ENCODE measurements at places on chromosomes 12 and 14.

GRCh38 chr12:107632246-107632645 is 53.4 kb upstream of the PWP1 start:
- no peak for DNase-seq

DNA sequence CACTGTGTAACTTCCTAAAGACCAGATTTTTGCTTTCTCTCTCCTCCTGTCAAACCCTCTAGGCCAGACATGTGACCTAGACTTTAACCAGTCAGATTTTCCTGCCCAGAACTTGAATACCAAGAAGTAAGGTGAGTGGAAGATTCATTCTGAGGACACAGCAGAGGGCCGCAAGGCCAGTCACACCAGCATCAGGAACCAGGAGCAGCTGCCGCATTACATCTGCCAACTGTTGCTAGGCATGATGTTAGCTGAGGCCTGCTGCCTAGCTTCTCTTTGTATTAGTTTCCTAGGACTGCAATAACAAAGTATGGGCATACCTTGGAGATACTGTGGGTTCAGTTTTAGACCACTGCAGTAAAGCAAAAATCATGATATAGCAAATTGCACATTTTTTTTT is 101.9 kb upstream of the BMP4 start:
- DNase-seq, result no peak

DNA sequence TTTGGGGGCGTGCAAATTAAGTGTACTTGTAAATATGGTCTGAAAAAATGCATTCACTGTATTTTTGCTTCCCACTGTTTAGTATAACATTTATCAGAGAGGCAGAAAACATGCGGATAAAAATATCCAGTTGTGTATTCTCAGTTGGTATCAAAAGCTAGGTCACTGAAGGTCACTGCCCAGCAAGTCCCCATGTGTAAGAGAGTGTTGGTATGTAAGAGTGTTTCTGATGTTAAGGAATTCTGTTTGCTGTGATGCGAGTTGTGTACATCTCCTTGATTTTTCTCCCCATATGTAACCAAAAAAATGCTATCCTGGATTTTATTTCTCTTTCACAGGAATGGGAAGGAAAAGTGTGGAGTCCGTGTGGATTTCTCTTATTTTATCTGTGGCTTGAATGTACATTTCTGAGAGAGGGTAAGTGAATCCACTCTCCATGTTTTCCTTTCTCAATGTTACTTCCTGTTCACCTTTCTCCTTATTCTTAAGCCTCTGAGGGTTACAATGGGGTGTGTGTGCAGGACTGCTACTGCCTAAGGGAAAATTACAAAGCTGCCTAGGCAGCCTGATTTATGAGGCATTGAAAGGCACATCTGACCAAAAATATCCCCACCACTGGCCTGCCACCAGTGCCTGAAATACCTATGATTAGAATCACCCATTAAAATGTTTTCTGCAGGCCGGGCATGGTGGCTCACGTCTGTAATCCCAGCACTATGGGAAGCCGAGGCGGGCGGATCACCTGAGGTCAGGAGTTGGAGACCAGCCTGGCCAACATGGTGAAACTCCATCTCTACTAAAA is 97.9 kb upstream of the USP44 start:
- no peak for DNase-seq

- no peak for DNase-seq
These were observed 38.8 kb upstream of the EML1 start for GRCh38 chr14:99754141-99755067.

GRCh38 chr12:88993651-88994050 is 358.6 kb downstream of the DUSP6 start:
- peak; percentile 29 for DNase-seq

GRCh38 chr12:118102609-118103008 is 1.2 kb downstream of the VSIG10 start:
- DNase-seq, result no peak

GRCh38 chr14:30985796-30986195 is 39.7 kb upstream of the AP4S1 start:
- DNase-seq, result no peak

Measured in epithelial cell of proximal tubule (primary cell).